ENCODE measurements at places on chromosomes 7 and 10.

GRCh38 chr10:76939933-76940468 lies 697.6 kb downstream of the KCNMA1 start:
- DNase-seq: peak; percentile 50

- DNase-seq: no peak
Observed at GRCh38 chr7:1197997-1198625, 34.6 kb upstream of the UNCX start.

DNA sequence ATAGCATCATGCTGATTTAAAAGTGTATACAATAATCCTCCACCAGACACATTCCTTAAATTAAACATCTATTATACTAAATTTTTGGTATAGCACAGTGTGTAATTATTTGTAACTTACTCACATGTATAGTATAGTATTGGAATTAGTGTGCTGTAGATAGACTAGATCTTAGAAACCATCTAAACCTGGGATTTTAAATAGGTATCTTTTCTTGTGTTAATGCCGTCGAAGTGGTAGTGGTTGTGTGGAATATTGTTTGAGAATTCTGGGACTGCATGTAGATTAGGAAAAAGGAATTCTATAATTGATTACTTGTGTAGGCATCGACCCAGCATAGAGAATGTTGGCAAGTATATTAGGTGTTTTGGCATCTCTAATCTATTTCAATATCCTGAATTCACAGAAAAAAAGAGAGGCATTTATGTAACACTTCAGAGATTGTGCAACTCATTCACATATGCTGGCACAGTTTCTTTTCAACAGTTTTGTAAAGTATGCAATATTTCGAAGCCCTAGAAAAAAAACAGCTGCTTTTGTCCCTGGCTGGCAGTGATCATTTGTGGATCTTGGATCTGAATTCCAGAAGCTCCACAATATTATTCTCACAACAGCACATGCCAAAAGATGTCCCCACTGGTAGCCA lies 145.5 kb upstream of the AGR3 start:
- peak; percentile 14 for DNase-seq

GRCh38 chr7:19177269-19177668 lies 32.0 kb upstream of the FERD3L start:
- DNase-seq: no peak

GRCh38 chr7:158186864-158187693 lies 400.5 kb downstream of the PTPRN2 start:
- DNase-seq: no peak

DNA sequence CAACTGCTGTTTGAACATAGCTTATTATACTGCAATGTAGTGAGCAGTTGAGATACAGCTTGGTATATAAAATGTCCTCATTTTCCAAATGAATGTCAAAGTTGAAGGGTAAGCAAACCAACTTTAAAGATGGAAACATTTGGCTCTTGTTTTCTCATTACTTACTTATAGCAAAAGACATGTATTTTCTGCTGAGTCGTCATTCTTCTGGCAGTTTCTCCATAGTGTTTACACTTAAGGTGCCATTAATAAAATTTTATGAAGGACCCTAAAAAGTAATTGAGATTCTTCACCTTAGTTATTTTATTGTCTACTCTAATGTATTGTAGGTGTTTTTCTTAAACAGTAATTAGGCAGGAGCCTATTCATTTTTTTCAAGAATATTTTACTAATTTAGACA lies 68.6 kb downstream of the INSYN2A start:
- no peak for DNase-seq

GRCh38 chr10:93364966-93365365 lies 117.2 kb downstream of the MYOF start:
- no peak for DNase-seq

DNA sequence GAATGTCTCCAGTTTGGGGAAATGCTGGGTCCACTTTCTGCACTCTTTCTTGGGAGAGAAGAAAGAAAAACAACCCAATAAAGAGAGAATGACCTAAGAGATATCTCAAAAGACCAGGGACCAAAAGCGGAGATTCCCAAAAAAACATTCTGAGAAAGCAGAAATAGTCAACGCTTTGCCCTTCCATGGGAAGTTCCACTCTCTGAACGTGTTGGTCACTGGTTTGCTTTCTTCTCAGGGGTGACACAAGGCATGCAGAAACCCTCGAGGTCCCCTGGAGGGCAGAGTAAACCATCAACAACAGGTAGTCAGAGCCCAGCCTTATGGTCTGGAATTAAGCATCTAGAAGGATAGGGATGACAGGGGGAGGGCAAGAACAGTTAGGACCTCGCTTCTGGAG lies 26.2 kb upstream of the AOAH start:
- no peak for DNase-seq

DNA sequence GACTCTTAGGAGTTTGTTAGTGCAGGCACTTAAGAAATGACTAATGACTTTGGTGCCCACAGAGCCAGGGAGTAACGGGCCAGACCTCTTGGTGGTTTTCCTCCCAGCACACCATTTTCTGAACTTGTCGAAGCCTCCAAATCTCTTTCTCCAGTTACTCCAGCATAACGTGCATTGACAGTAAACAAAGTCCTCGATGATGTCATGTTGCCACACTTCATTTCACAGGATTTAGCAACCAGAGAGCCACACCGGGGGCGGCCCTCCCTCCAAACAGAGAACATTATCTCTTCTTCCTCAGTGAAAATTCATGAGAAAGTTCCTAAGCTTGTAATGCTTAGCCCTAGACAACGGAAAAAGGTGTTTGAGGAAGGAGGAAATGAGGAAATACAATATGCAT lies 4.0 kb upstream of the SVOPL start:
- no peak for DNase-seq

DNA sequence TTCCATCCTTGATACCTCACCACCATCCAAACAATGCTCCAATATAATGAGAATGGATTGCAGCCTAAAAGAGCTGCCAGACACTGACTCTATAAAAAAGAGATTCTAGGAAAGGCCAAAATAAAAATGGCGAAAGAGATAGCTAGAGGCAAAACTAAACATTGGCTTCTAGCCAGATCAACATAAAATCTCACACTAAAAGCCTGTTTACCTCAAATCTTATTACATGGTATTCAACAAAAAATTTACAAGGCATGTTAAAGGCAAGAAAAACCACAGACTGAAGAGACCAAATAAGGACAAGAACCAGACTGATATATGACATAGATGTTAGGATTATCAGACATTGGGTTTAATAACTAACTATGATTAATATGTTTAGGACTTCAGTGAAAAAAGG lies 1127.0 kb downstream of the DNAJB9 start:
- DNase-seq: no peak

GRCh38 chr10:71981015-71981875 lies 17.1 kb downstream of the CHST3 start:
- peak; percentile 98 for DNase-seq

DNA sequence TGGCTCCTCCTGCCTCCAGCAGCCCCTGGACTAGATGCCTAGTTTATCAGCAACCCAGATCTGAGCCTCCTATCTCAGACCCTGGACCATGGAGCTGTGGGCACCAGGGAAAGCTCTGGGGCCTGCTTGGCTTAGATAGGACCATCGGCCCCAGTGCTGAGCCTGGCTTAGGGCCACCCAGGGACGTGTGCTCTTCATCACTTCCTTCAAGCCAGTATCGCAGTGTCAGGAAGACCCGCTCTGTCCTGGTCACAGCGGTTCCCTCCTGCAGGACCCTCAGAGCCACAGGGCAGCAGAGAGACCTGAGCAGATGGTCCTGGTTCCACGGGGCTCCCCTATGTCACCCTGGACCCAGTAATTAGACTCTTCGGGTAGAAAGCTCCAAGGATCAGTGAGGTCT lies 105.7 kb upstream of the FAM20C start:
- DNase-seq: no peak

DNA sequence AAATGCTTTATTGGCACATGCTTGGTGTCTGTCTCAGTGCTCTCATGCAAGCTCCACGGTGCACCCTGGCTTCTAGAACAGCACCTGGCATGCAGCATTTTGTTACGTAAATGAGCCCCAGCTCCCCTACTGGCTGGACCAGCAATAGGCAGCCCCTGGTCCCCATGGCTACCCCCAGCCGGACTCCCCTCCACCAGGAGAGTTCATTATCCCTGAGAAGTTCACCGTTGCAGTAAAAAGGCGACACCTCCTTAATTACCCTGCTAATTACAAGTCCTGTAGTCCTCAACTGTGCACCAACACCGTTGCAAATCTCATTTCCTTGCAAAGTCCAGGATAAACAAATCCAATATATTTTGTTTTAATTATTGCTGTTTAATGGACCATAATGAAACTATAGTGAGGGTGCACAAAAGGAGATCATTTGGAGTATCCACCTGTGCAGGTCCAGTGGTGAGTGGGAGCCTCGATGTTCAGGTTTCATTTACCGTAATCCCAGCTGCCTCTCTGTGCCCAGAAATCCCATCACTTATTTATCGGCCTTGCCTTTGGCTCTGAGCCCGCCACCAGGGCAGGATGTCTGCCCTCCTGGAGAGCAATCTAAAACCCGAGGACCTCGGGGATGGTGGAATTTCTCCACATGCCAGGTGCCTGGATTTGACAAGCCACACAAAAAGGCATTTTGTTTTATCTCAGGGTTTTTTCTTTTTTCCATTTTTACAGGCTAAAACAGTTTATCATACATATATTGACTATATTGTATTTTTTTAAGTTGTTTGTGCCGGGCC lies 12.8 kb upstream of the DRGX start:
- DNase-seq: no peak

DNA sequence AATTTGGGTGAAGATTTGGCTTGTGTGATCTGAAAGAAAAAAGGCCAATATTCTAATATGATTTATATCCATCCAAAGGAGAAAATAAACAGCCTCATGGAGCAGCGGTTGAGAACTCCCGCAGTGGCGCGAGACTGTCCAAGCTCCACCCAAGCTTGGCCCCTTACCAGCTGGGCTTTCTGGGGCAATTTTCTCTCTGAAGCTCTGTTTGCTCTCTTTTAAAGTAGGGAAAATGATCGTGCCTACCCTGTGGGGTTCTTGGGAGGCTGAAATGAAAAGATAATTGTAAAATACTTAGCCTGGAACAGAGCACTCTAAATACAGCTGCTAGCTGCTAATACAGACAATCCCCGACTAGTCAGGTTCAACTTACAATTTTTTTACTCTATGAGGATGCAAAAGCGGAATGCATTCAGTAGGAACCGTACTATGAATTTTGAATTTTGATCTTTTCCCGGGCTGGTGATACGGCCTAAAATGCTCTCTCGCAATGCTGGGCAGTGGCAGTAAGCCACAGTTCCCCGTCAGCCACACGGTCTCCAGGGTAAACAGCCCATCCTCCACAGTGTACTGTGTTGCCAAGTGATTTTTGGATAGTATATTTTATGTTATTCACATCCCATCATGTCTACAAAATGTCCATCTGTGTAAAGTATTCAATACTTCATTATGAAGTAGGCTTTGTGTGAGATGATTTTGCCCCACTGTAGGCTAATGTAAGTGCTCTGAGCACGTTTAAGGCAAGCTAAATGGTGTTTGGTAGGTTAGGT lies 137.7 kb downstream of the CHN2 start:
- no peak for DNase-seq

DNA sequence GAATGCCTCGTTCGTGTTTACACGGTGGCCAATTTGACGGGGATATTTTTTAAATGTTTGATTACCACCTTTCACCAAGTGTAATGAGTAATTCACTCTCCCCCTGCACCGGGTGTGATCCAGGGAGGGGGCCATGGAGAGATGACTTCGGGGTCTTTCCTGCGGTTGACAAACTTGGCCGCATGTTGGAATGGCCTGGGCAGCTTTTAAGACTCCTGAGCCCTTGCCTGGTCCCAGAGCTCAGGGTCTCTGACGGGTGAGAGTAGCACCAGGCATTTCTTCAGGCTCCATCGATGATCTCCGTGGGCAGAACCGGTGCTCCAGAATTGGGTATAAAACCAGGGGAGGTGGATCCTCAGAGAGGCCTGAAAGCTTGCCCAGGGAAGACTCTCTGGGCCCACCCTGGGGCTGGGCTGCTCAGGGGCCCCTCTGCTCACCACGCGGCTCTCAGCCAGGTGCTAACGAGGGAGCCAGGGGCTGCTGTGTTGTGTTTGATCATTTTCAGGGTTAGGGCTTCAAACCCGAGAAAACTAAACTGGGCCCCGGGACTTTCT lies 882 bp downstream of the ZNF282 start:
- DNase-seq: no peak

DNA sequence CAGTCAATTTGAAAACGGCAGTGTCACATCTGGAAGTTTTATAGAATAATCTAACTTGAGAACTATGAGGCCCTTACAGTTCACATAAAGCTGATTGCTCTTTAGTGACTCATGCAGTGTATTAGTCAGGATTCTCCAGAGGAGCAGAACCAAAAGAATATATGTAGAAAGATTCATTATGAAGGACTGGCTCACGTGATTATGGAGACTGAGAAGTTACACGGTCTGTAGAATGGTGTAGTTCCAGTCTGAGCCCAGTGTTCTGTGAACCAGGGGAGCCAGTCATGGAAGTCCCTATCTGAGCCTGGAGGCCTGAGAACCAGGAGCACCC lies 21.5 kb downstream of the RBM33 start:
- DNase-seq: no peak

GRCh38 chr7:30887464-30887872 lies 24.2 kb upstream of the AQP1 start:
- DNase-seq: no peak

DNA sequence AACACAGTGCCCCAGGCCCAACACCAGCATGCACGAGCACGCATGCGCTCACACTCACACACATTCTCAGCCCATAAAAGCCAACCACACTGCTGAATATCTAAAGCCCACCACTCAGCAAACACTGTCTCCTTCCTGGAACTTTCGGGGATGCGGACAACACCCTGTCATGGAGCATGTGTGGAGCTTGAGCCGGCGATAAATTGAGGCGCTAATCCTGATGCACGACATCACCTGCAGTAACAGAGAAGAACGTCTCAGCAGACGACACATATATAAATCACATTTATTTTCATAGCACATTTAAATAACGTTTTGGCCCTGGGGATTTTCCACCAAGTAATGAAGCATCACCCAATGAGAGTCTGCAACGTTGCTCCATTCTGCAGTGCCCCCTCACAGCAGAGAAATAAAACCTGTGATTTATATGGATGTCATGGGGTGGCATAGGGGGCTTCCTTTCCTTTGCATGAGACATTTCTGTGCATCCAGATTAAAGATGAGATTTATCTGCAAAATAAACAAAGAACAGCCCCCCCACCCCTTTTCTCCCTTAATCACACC lies 267.7 kb upstream of the NFE2L3 start:
- no peak for DNase-seq

DNA sequence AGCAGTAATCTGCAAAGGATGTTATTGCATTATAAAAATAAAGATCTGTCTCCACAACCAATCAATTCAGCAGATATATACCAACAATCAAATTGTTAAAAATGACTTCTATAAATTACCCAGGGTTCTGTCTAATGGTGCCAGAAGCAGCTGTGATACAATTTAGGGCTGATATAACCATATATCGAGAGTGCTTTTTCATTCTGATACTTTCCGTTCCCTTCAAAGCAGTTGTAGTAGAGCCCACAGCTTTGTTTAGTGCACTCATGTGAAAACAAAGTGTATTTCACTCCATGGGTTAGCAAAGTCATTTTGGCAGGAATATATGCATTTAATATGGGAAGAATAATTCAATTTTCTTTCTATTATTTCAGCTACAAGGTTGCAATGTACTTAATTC lies 83.1 kb upstream of the CHCHD3 start:
- no peak for DNase-seq

All from Ammon's horn (tissue), 1 donor.